Ovary (tissue), 10 donors: ENCODE measurements at places on chromosomes 11 and 22. TPM values are rescaled to one million over a fixed set of nuclear protein-coding genes. Genes with fewer than 3 reads are reported as not detected.

GLB1L3 gene
- 0.12 TPM for total RNA-seq

MMP20 gene
- not detected for total RNA-seq

DNA sequence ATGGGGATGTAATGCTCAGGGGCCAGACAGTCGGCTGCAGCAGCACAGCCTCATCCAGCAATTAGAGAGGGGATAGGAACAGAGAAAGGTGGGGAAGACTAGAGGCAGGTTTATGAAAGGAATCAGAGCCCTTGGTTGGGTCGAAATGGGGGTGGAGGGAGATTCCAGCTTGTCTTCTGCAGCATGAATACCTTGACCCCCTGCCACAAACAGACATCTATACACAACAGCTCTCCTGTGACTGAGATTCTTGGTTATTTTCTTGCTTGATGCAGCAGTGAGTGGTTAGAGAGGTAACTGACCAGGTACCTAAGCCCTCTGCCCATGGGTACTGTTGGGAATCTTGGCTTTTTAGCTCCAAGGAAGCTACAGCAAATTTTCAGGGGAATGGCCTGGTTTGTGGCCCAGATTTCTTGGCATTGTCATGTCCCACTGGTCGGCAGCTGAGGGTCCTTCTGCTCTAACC, at the start of gene TRIM49D1:
Gene TRIM49D1 (minus strand): TSS at position 51 of the 466 bp plus-strand sequence. CDS start 4,535 bp downstream, outside the sequence.
- DNase-seq, result no peak
- H3K4me3 ChIP-seq, result no peak within 1 kb of the TSS
- no peaks in the 10 kb centered on the region for H3K4me1 ChIP-seq
- no peaks in the 10 kb centered on the region for H3K36me3 ChIP-seq

DNA sequence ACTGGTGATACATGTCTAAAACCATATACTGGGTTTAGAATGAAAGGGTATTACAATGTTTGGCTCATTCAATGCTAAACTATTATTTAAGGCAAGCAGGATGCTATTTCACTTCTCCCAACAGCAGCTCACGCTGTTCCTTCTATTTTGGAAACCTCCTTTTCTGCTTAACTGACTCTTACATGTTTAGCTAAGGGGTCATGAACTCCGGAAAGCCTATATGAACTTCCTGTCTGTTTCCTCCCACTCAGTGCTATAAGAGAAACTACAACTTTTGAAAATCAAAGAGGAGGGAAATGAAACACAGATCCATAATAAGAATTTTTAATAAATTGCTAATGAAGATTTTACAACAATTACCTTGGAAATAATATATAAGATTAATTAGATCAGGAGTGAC, 30.9 kb downstream of the SLC36A4 start:
- no peak for DNase-seq
- no peaks in the 10 kb centered on the region for H3K27me3 ChIP-seq
- H3K4me3 ChIP-seq, result no peak overlapping the region

- H3K27me3 ChIP-seq, result no peaks in the 10 kb centered on the region
- no peak overlapping the region for H3K27ac ChIP-seq
- no peaks in the 10 kb centered on the region for H3K36me3 ChIP-seq
- DNase-seq, result no peak
These were observed 1074.3 kb downstream of the BRD1 start for GRCh38 chr22:48753381-48753730.

BTBD18 gene
- total RNA-seq, result not detected

GRCh38 chr11:28504555-28505110, 396.4 kb downstream of the METTL15 start:
- no peak overlapping the region for H3K27ac ChIP-seq
- DNase-seq, result no peak
- H3K4me3 ChIP-seq, result no peak overlapping the region
- no peaks in the 10 kb centered on the region for H3K36me3 ChIP-seq
- H3K27me3 ChIP-seq, result no peaks in the 10 kb centered on the region
